ENCODE measurements at places on chromosomes 1 and 21. TPM values are rescaled to one million over a fixed set of nuclear protein-coding genes. Genes with fewer than 3 reads are reported as not detected.

GRCh38 chr1:44029260-44029910 is 1.9 kb downstream of the SLC6A9 start:
- DNase-seq, result no peak

GRCh38 chr21:41762753-41763152 is 4.1 kb downstream of the RIPK4 start:
- no peak for DNase-seq

Gene RABGGTB
- 62.1 TPM for total RNA-seq

Gene MUL1
- total RNA-seq, result 35.1 TPM

Measured in cardiac septum (tissue), 1 donor.